Activated CD4-positive, alpha-beta T cell treated with anti-CD3 and anti-CD28 coated beads for 1 hour (primary cell): ENCODE measurements at places on chromosomes 2 and 18.

GRCh38 chr2:224187220-224187619 is 148.1 kb upstream of the SERPINE2 start:
- DNase-seq: no peak

- DNase-seq: no peak
Observed at GRCh38 chr2:135839713-135840112, 2.7 kb upstream of the LCT start.

DNA sequence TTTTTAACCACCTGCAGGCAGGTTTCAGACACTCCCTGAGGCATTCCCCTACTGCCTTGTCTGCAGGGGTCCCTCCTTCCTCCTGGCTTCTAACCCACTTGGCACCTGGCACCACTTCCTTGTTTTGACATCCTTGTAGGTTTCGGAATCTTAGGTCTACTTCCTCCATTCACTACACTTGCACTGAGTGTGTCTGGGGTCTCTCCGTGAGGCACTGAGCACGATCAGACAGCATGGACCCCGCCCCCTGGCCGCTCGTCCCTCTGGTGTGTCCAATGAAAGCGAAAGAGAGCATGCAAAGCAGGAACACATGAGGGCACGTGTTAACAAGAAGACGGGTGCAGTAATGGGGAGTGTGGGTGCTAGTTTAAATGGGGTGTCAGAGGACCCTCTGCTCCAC is 63.8 kb downstream of the HAUS1 start:
- DNase-seq: no peak

DNA sequence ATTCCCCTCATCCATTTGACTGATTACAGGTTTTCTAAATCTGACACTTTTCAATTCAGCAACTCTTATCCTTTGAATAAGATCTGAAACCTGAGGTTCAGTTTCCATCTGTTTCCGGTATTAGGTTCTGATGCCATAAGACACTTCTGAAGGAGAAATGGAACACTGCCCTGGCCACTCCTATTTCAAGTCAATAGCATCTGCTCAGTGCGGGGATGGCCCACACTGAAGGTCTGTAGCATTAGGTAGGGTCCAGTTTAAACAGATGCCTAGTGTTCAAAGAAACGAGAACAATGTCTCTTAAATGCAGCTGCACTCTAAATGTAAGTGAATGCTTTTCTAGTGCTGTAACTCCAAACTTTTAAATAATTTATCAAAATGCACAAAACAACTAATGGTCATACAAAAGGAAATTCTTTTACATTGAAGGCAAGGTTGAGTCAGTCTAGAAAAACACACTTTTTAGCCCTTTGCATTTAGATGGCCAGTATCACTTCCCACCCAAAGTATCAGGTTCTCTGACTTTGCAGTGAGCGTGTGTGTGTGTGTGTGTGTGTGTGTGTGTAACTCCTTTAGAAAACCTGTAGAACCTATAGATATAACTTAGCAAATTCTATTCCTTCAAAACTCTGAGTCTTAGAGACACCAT is 78.2 kb downstream of the STK39 start:
- DNase-seq: no peak

DNA sequence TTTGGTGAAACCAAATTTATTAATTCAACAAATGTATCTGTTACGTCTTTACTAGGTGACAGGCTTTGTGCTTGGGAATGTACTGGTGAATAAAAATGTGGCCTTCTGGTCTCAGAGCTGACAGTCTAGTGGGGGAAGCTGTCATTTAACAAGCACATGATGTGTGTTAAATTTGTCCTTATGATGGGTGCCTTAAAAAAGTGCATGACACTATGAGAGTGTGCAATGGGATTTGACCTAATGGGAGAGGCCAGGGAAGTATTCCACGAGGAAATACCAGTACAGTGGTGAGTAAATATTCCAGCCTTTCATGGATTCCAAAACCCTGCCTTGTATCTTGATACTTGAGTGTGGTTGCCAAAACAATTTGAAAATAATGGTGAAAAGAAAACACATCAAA is 308.9 kb downstream of the PLCL1 start:
- DNase-seq: no peak

GRCh38 chr18:36821681-36822080 is 7.1 kb downstream of the TPGS2 start:
- no peak for DNase-seq

GRCh38 chr2:231709981-231710798 is 1.9 kb downstream of the PTMA start:
- peak; percentile 79 for DNase-seq

DNA sequence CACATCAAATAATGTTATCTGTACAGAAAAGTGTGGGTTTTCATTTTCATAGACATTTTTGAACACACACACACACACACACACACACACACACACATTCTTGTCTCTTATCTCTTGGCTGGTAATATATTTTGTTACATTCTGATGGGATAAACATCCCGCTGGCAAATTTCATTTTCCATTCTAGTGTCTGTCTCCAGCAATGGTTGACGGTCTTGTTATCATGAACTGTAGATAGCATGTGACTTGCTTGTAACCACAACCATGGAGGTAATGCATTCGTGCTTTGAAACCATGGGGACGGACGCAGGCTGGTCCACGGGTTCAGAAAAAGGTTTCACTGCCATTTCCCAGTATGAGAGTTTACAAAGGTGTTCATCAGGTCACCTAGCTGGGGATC is 156.4 kb downstream of the PPP1R1C start:
- DNase-seq: no peak

DNA sequence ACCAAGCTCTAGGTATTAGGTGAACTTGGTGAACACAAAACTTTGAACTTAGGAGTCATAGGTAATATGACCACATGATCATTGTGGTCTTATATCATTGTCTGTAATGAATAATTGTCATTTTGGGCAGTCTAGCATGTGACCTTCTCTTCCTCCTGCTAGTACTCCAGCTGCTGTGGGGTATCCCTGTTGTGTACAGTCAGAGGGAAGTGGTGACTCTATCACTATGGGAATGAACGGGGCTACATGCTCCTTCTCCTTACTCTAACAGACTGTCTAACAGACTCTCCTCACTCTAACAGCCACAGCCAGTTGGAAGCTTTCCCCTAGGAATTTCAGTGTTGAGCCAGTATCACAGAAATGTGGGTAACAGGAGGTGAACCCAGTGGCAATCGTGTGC is 68.2 kb upstream of the NEDD4L start:
- no peak for DNase-seq

GRCh38 chr2:216950547-216950946 is 90.7 kb upstream of the TNP1 start:
- DNase-seq: no peak

DNA sequence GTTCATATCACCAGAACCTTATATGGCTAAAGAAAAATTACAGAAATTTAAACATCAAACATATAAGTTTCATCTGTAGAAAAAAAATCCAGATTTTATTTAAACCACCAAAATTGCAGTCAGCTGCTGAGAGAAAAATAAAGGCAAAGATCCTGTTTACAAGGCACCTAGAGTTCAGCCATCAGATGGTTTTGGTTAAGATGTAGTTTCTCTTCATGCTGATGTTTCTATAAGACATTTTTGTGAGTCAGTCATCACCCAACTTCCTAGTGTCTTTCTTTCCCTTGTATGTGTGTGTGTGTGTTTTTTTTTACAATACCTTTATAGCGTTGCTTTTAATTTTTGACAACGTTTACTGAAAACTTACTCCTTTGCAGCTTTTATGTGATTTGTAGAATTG is 26.1 kb upstream of the MMADHC start:
- DNase-seq: no peak

- DNase-seq: no peak
Observed at GRCh38 chr18:13606604-13607254, 119.6 kb downstream of the FAM210A start.

DNA sequence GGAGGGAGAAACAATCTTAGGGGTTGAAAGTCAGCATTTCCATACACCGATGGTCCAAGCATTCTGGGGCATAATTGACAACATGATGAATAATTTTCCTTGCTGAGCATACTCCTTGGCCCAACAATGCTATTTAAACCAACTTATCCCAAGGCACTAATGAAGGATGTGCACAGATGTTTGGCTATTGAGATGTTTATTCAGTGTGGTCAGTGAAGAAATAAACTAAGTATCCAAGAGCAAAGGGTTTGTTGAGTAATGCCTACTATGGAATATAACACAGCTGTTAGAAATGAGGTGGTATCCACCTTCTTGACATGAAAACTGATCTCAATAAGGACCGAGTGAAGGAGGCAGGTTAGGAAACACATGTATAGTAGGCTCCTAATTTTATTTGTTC is 53.9 kb upstream of the RAB6D start:
- DNase-seq: no peak

DNA sequence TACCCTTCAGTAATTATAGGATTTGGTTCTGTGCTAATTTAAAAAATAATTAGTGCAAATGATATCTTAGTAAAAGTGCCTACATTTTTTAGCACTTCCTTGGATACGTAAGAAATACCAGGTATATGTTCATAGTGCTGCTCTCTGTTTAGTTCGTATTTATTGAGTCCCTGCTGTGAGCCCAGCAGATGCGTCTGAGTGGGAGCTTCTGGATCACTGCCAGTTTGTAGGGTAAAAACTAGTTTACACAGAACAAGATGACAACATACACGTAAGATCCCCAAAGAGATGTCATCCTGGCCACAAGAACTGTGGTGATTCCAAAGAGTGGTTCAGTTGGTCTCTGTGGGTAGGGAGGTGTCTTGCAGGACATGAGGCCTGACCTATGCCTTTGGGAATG is 103.2 kb downstream of the CTIF start:
- DNase-seq: no peak

DNA sequence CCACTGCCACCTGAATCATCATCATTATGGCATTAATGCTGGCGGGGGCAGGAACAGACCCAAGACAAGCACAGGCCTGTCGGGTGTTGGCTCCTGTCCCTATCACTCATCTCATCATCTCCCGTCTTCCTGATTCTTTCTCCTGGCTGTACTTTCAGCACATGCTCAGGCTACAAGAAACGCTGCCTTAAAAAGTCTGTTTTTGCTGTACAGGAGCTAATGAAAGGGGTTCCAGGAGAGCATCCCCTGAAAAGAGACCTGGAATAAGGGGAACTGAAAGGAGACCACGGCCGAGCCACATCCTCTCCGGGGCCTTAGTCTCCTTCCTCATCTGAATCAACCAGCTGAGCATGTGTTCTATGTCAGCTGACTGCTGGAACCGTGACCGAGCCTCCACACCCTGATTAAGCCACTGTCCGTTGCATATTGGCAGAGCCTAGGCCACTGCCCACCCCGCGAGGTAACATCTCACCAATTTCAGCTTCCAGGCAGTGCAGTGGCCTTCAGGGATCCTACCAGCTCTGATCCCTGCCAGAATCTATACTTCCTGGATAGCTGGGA is 62.6 kb downstream of the DNMT3A start:
- no peak for DNase-seq

DNA sequence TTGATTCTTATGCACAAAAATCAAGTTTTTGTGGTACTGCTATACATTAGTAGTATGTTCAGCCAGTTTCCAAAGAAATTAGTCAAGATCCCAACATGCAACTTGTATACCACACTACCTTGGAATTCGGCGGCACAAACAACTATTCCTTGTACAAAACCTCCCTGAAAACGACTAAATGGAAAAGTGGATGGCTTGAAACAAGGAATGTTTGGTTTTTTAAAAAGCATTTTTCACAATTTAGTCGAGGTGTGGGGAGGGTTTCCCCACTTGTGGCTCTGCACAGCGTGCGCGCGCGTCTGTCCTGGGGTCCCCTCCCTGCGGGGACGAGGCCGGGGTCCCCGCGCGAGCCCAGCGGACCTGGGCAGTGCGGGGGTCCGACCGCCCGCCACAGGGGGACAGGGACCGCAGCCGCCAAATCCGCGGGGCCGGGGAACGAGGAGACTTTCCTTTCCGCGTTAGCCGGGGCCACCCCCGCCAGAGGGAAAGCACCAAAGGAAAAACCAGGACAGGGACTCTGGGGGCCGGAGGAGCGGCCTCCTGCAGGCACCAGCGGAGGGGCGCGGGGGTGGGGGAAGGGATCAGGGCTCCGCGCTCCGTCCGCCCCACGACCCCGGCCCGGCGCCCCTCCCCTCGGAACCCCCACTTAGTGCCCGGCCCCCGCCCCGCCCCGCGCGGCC is 534 bp upstream of the SOCS6 start:
- no peak for DNase-seq

- DNase-seq: peak; percentile 63
Observed at GRCh38 chr2:216034065-216034464, 20.7 kb upstream of the MREG start.

GRCh38 chr2:196365923-196366322 is 194.5 kb upstream of the STK17B start:
- no peak for DNase-seq
